Bone marrow (tissue), 2 donors: ENCODE measurements at places on chromosomes 1 and 21.

GRCh38 chr1:151641229-151641628, 29.4 kb downstream of the SNX27 start:
- DNase-seq = no peak

DNA sequence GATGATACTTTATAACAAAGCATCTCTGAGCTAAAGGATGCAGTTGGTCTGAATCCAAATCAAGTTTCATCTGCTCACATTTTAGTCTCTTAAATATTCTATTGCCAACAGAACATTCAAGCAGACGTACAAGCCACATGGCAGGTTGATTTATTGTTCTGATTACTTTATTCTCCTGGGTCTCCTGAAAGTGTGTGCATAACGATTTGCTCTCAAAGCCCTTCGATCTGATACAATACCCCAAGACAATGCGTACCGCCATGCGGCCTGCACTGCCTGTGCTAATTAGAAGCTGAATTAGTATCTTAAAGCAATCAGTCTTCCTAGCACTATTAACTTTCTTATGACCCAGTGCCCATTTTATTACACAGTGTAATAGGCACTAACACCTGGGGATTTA, 56.9 kb downstream of the FHAD1 start:
- no peak for DNase-seq

GRCh38 chr1:156644146-156644545, 2.2 kb downstream of the BCAN start:
- DNase-seq = no peak

DNA sequence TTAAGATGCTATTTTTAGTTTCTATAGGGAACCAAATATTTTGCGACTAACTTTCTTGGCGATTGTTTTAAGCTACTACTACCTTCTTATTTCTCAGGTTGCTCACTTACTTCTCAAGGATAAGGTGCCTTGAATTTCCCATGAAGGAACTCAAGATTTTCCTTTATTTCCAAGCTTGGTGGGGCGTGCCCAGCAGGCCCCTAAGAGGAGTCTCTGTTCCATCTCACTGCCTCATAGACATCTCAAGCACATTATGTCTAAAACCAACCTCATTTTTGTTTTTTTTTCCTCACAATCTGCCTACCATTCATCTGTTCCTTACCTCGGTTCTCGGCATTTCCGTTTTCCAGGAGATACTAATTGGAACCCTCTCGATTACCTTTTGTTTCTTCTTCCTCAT, 421.9 kb downstream of the DISC1 start:
- DNase-seq = no peak

- no peak for DNase-seq
These were observed 1.4 kb upstream of the PCSK9 start for GRCh38 chr1:55037733-55038551.
